ENCODE measurements at places on chromosomes 1 and 21. TPM values are rescaled to one million over a fixed set of nuclear protein-coding genes. Genes with fewer than 3 reads are reported as not detected.

Gene UQCRHL
- 1.9 TPM for polyA plus RNA-seq

Gene MMEL1
- 0.39 TPM for polyA plus RNA-seq

Gene IL19
- polyA plus RNA-seq, result not detected

Gene DESI2
- polyA plus RNA-seq, result 43.8 TPM

Gene SEMA6C
- 97.0 TPM for polyA plus RNA-seq

Gene CRYZL1
- 28.8 TPM for polyA plus RNA-seq

DNA sequence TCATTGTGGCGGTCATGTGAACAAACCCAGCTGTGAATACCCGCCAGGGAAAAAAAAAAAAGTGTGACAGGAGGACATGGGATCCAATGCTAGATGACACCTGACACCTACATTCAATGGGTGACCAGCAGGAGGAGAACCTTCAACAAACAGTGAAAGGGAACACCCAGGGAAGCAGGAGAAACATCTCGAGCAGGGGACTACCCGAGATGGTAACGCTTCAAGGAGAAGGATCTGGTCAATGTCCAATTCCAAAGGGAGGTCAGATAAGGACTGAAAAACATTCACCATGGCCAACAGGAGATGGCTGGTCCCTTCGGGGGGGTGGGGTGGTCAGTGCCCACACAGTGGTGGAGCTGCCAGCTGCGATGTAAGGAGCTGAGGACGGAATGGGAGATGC lies 46.3 kb downstream of the PTPN14 start:
- no peak for DNase-seq

GRCh38 chr1:111161843-111162487 lies 21.9 kb downstream of the CEPT1 start:
- DNase-seq, result no peak

DNA sequence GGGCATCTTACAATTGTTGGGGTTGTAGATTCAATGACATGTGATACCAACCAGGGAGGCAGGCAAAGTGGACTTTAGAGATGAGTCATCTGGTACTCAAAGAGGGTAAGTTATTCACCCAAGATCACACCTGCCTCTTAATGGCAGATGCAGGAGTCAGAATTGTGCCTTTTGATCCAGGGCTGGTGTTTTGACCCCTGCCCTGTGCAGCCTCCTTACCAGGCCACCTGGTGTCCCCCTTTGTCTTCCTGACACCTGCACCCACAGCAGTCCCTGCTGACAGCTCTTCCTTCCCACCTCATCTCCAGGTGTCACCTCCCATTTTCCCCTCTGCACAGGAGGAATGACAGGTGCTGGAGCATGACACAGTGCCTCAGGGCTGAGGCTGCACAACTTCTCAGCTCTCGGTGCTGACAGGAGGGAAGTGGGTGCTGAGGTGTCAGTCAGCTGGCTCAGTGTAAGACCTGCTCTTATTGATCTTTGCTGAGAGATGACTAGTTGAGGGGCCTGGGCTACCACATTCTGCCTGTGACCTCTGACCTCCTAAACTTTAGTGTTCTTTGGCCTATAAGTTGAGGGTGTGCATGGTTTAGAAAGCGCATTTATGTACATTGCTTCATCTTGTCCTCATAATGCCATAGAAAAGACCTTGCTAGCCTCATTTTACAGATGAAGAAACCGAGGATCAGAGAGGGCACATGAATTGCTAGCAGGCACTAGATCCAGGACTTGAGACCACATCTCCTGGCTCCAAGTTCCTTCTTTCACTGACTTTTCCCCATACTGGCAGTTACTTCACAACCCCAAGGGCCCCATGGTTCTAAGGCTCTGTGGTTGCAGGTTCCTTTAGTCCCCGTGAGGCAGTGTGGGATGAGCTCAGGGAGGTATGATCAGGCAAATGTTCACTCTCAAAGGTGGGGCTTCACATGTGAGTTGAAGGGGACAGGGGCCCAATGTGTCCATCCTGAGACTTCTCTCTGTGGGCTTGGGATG lies 31.3 kb downstream of the CACNA1E start:
- no peak for DNase-seq

DNA sequence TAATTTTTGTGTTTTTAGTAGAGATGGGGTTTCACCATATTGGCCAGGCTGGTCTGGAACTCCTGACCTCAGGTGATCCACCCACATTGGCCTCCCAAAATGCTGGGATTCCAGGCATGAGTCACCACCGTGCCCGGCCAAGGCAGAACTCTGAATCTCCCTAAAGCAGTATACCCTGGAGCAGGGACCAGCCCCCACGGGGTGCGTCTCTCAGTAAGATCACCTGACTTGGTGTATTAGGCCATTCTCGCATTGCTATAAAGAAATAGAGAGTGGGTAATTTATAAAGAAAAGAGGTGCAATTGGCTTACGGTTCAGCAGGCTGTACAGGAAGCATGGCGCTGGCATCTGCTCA lies 14.2 kb downstream of the DFFB start:
- DNase-seq, result no peak

DNA sequence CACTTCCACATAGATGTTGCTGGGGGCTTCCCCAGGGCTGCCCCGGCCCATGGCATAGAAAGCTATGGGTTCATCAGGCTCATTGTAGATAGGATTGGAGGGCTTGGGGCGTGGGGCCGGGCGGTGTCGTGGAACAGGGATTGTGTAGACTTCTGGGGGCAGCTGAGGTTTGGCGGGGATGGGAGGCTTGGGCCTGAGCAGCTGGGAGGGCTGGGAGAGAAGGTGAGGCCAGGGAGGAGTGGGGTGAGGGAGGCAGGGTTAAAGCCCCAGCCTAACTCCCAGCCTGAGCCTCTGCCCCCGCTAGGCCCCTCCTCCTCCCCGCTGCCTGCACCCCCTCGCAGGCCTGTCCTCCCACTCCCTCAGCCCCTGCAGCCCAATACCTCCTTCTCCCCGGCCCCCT lies 7.4 kb downstream of the SH2D2A start:
- DNase-seq, result no peak

DNA sequence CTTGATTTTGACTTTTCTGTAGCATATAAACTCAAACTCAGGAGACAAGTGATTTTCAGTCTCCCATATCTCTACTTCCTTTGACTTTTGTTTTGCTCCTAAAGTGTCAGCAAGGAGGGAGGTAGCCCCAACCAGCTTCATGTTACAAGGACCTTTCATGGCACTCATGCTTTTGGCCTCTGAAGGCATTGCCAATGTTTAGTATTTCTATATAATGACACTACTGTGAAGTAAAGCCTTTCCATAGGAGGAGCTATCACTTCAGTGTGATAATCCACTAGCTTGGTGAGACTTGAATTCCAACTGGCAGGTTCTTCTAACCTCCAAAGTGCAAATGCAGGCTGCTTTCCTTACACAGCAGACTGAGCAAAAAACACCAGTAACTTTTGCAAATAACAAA lies 14.4 kb downstream of the COLGALT2 start:
- DNase-seq, result no peak

GRCh38 chr1:114473796-114474195 lies 37.2 kb downstream of the TRIM33 start:
- no peak for DNase-seq

DNA sequence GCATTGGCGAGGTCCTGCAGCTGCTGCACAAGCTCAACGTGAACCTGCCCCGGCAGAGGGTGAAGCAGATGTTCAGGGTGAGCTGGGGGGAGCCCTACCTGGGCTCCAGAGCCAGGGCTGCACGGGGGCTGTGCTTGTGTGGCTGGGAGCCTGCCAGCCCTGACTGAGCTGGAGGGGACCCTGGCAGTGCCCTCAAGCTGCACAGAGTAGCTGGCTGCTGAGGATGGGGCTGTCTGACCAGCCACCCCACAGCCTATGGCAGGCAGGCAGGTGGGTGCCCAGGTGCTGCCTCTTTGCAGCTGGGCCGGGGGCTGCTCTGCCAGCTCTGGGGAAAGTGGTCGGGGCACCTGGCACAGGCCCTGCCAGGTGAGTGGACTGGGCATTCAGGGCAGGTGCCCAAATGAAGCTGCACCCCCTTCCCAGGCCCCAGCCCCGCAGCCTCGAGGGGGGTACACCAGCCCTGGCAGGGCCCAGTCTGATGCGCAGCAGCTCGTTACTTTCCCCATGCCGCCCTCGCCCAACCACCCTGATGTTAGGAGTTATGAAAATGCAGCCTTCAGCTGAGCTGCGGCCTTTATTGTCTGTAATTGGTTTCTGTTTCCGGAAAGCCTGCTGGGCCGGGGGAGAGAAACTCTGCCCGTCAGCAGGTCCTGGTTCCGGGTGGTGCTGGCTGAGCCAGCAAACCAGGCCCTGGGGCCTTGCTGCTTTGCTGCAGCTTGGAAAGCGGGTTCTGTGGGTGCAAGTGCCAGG lies 4.3 kb downstream of the PLCH2 start:
- no peak for DNase-seq

DNA sequence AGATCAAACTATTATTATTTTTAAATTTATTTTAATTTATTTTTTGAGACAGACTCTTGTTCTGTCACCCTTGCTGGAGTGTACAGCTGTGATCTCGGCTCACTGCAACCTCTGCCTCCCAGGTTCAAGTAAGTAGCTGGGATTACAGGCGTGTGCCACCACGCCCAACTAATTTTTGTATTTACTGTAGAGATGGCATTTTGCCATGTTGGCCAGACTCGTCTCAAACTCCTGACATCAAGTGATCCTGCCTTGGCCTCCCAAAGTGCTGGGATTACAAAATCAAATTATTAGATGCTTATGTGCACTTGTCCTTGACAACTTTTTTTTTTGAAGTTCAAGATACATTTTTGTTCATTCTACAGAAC lies 15.4 kb downstream of the LIN9 start:
- DNase-seq, result no peak

DNA sequence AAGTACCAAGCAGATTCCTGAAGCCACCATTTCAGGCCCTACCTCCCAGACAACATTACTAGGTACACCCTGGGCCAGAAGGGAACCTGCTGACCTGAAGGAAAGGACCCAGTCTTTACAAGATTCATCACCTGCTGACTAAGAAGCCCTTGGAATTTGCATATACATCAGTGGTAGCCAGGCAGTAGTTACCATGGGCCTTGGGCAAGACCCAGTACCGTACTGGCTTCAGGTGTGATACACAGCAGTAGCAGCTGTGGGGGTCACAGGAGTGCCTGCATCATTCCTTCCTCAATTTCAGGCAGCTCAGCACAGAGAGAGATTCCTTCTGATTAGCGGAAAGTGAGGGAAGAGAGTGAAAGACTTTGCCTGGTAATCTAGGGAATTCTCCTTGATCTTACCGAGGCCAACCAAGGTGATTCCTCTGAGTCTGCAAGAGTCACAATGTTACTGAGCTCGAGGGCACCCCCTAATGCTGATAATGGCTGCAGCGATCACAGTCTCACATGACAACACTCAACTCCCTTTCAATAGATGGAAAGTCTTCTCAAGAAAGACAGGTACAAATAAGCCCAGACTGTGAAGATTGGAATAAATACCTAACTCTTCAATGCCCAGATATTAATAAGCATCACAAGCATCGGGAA lies 22.0 kb upstream of the UHMK1 start:
- DNase-seq, result no peak

DNA sequence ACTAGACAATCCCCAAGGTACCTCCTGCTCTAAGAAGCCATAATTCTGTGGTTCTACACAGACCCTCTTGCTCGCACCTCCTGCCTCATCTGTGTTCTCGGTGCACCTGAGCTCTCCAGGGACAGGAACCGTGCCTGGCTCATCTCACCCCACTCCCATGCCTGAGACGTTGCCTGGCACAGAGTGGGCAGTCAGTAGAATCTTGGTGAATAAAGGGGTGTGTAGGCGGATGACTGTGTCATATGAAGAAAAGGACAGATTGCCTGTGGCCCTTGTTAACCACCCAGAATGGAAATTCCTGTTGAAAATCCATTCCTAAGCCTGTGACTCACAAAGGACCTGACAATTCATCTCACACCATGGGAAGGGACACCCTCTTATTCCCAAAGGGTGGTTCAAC lies 92.9 kb downstream of the KCNN3 start:
- DNase-seq, result no peak

GRCh38 chr1:157356601-157357000 lies 195.7 kb downstream of the FCRL5 start:
- no peak for DNase-seq

- DNase-seq, result no peak
Observed at GRCh38 chr1:41357451-41358101, 3.7 kb upstream of the FOXO6 start.

- no peak for DNase-seq
Observed at GRCh38 chr1:212089560-212090163, 54.1 kb downstream of the DTL start.

Measured in forelimb muscle (tissue), 1 donor.